HAP-1 (cell line): ENCODE measurements at places on chromosomes 6 and 20.

- DNase-seq, result no peak
Observed at GRCh38 chr20:19909725-19910124, 107.4 kb upstream of the NAA20 start.

GRCh38 chr6:25054469-25054868, 118.7 kb upstream of the RIPOR2 start:
- no peak for DNase-seq

DNA sequence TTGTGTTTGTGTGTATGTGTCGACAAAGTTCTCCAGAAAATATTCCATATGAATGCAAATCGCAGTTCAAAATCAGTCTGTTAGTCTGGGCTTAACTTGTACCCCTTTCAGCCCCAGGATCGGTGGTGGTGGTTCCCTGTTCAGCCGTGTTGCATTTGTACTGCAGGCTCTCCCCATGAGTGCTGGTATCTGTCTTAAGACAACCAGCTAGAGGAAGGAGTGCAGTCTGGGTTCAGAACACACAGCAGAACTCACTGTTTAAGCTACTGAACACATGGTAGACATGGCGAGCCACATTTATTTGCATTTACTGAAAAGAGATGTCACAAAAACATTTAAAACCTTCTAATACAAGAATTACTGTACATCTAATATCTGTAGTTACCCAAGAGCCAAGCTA, 192.1 kb downstream of the ARID1B start:
- no peak for DNase-seq

- DNase-seq, result no peak
Observed at GRCh38 chr20:58660855-58661597, 9.9 kb downstream of the STX16 start.

DNA sequence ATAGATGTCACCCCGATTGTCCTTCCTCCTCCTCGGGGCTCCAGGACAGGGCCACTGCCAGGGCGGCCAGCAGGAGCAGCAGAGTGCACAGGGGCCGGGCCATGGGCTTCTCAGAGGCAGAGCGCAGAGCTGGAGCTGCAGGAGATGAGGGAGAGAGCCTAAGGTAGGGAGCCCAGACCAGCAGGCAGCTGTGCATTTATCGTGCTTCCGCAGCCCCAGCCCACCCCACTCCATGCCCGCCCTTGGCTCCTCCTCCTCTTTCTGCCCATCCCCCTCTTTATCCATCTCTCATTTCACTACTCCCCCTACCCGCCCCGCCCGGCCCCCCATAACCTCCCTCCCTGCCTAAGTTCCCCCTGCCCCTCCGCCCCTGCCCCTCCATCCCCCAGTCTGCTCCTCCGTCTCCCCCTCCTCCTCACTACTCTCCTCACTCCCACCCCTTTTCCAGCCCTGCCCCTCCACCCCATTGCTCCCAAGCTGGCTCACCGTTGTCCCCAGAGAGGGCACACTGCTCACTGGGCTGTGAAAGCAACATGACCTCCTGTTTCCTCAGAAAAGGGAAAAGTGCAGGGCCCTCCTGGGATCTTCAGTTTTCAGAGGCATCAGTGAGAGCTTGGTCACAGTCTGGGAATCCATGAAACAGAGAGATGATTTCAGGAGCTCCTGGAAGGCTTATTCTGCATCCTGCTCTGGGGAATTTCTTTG, 25.5 kb upstream of the CST1 start:
- DNase-seq, result no peak

GRCh38 chr6:84220809-84221409, 6.5 kb downstream of the CEP162 start:
- DNase-seq, result no peak

DNA sequence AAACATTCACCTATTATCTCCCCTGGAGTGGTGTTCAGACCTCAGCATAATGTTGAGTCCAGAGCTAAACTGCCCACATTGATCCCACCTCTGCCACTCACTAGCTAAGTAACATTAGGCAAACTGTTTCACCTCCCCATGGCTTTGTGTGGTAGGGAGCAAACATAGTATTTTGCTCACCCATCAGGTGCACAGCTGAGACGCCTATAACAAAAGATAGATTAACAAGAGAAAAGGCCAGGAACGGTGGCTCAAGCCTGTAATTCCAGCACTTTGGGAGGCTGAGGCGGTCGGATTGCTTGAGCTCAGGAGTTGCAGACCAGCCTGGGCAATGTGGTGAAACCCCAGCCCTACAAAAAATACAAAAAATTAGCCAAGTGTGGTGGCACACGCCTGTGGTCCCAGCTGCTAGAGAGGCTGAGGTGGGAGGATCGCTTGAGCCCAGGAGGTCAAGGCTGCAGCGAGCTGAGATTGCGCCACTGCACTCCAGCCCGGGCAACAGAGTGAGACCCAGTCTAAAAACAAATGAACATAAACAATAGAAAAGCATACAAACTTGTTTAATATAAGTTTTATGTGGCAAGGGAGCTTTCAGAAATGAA, 91.6 kb downstream of the MAP3K7 start:
- peak; percentile 79 for DNase-seq

DNA sequence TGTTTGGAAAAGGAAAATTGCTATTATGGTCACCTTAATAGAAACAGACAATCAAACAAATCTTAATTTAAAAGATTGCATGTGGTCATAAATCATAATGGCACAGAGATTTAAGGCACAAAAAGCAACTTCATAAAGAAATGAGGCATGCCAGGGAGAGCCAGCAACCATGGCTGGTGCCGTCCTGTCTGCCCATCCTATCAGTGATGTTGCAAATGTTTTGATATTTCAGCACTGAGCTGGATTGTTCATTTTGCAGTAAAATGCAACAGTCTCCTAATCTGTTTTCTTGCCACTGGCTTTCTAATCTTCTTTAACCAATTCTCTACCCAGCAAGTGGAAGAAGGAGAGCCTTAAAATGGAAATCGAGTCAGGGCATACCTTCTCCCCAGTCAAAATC, 249.8 kb downstream of the SAMD5 start:
- DNase-seq, result no peak

- no peak for DNase-seq
Observed at GRCh38 chr20:17676942-17677341, 5.1 kb downstream of the RRBP1 start.

- DNase-seq, result no peak
Observed at GRCh38 chr6:65566117-65566516, 140.9 kb downstream of the EYS start.

DNA sequence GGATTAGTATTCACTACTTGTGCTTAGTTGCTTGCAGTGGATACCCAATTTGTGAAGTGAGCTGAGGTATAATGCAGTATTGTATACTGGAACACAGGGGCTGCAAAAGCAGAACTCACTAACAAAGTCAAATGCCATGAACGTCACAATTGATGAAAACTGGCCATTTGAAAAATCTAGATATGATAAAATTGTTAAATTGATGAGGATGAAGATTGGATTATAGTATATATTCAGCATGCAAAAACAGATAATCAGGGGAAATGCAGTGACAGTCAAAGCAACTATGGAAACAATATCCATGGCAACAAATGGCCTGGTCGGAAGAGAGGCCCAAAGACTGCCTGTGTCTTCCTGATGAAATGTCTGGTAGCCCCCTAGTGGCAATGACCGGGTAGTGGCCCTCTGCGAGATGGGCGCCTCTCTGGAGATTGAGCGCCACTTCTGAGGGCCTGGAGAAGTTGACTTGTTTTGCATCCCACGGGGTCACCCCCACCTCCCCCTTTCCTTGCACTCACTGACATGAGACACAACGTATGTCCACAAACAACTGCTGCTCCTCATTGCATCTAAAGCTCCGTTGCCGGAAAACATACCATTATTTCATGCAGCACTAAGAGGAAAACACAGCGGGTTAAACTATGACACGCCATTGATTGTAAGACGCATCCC, 43.6 kb downstream of the C6orf15 start:
- peak; percentile 80 for DNase-seq
